Activated CD8-positive, alpha-beta memory T cell treated with anti-CD3 and anti-CD28 coated beads for 1 hour (primary cell): ENCODE measurements at places on chromosomes 6 and 20.

DNA sequence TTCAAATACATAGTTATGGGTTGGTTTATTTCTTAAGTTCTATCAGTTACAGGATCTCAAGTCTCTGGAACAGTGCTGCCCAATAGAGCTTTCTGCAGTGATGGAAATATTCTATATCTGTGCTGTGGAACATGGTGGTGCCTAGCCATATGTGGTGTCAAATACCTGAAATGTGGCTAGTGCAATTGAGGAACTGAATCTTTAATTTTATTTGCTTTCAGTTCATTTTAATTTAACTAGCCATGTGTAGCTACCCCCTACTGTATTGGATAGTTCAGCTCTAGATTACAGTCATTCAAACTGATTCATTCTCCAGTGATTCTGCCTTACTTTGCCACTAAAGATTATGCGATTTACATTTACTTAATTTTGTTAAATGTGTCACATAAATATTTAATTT is 503.2 kb downstream of the CDKAL1 start:
- DNase-seq = no peak

- DNase-seq = no peak
Observed at GRCh38 chr20:64044484-64045247, 4.8 kb downstream of the SOX18 start.

- DNase-seq = no peak
Observed at GRCh38 chr20:61923371-61924166, 142.1 kb downstream of the TAF4 start.

GRCh38 chr20:33419140-33419974 is 18.0 kb upstream of the CDK5RAP1 start:
- DNase-seq = no peak

- DNase-seq = no peak
Observed at GRCh38 chr6:38215225-38215624, 395.7 kb downstream of the ZFAND3 start.

DNA sequence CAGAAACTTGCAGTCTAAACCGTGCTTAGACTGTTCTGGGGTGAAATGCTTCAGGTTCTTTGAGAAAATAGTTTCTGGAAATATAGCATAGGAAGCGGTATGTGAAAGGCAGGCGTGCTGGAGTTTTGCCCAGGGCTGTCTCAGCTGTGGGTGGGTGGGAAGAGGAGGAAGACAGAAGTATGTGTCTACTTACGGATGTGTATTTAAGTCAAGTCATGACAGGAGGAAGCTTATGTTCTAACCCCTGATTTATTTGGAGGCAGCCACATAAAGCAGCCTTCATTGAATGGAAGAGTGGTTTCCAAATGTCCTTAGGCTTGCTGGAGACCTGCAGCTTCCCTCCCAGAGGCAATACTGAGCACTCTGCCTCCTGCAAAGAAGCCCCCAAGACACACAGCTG is 345.8 kb upstream of the PRND start:
- no peak for DNase-seq

DNA sequence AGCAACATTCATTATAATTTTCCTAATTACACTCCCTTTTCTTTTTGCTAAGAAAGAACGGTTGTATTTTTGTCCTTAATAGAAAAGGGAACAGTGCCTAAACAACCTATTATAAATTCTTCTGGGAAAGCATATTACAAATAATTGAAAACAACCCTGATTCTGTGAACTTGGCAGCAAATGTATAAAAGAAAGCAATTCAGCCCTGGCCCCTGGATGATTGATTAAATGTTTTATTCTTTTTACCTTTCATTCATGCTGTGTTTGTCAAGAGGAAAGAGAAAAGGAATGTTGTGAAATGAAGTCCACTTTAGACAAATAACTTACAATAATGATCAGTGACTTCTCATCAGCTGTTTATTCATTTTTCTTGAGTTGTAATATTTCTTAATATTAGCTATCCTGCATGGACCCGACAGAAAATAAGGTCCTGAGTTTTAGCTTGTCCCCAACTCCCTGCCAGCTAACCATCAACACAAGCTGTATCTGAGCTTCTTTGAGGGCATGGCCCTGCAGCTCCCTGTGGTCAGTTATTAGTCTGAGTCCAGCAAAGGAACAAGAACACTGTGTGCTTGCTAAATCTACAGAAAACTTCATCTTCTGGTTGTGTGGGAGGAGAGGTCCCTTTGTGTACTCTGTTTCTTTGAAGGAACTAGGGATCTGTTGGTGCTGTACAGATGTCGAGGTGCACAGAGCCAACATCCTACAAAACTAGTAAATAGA is 248.2 kb downstream of the LAMA2 start:
- DNase-seq = no peak

- DNase-seq = no peak
Observed at GRCh38 chr6:116447496-116448011, 13.6 kb upstream of the CALHM6 start.

- DNase-seq = no peak
Observed at GRCh38 chr6:89775150-89775549, 44.4 kb downstream of the MDN1 start.

DNA sequence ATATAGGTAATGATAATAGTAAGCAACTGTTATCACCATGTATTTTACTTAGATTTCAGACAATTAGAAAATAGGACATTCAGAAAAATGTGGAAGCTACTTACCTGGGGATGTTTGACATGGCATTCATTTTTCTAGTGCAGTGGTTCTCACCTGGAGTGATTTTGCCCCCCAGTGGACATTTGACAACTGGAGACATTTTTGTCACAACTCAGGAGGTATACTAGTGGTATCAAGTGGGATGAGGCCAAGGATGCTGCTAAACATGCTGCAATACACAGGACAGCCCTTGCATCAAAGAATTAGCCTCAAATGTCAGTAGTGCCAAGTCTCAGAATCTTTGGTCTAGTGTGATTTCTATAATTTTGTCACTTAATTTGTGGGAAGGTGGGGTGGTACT is 36.1 kb downstream of the NUS1 start:
- DNase-seq = no peak

DNA sequence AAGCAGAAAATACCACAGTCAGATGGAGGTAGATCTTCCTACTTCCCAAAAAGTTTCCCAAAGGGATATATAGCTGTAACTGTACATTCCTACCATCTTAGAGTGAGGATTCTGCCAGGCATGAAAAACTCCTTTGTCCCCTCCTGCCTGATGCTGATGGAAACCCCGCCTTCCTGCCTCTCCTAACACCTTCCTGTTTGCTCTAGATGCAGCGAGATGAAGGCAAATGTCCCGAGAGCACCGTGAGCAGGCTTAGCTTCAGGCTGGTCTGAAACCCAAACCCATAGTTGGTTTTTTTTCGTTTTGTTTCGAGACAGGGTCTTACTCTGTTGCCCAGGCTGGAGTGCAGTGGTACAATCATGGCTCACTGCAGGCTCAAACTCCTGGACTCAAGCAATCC is 55.6 kb downstream of the MYB start:
- no peak for DNase-seq

GRCh38 chr20:4411744-4412143 is 310.0 kb upstream of the PRND start:
- DNase-seq = no peak

GRCh38 chr20:24458436-24458835 is 11.0 kb upstream of the SYNDIG1 start:
- no peak for DNase-seq

- DNase-seq = no peak
Observed at GRCh38 chr20:48270885-48271284, 485.6 kb upstream of the SULF2 start.
